ENCODE measurements at places on chromosomes 12 and 14.

GRCh38 chr14:68157971-68158371 lies 338.4 kb downstream of the RAD51B start:
- no peak for DNase-seq

DNA sequence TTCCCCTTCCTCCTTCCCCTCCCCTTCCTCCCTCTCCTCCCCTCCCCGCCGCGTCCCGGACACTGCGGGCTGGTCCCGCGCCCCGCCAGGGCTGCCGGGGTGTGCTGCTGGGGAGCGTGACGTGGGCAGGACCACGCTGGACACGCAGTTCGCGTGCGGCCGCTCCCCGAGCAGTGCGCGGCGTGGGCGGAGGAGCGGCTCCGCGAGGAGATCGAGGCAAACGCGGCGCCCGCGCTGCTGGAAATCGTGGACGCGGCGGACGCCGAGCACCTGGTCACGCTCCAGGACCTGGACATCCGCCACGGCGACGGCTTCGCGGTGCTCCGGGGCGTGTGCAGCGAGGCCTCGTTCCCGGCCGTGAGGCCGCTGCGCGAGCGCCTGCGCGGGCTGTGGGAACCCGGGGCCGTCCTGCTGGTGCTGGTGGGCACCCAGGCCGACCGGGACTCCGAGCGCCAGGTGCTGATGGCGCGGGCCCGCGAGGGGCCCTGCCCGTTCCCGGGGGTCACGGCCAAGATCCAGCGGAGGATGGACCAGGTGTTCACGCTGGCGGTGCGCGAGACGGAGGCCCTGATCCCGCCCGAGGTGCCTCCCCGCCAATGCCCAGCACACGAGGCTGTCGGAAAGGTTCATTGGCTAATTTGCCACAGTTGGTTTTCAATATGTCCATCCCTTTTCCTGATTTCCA lies 84.3 kb downstream of the TNFAIP2 start:
- no peak for DNase-seq

GRCh38 chr14:26599291-26599690 lies 1.5 kb upstream of the NOVA1 start:
- no peak for DNase-seq

DNA sequence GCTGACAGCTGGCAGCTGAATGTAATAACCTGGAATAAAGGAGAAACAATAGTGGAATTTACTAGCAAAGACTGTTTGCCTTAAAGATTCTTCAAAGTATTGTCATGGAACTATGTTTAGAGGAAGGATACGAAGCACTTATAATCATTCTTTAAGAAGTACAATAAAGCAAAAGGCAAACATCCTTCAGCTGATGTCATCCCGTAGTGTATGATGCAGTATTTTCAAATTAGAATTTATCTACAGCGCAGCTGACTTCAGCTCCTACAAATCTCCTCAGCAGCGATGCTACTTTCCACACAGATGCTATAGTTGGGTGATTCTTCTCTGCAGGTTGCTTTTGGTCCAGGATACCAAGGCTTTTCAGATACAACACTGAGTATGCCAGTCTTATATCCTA lies 31.5 kb downstream of the CLEC1A start:
- no peak for DNase-seq

DNA sequence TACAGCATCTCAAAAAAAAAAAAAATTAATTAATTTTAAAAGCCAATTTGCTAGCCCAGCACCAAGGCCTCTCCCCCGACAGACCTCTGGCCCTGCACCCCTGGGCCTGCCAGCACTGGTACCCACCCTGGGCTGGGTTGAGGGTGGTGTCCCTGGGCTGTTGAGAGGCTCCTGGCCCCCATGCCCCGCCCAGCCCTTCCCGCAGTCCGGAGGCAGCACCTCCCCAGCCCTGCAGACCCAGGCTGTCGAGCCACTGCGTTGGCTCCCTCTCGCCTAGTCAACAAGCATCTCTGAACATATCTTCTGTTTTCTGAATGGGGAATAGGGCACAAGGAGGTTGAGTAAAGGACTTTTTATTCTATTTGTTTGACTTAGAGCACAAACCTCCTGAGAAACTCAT lies 87.1 kb downstream of the FBXL14 start:
- no peak for DNase-seq

GRCh38 chr12:124786061-124786964 lies 77.4 kb downstream of the SCARB1 start:
- no peak for DNase-seq

GRCh38 chr14:25756876-25757275 lies 706.9 kb upstream of the STXBP6 start:
- DNase-seq: no peak

DNA sequence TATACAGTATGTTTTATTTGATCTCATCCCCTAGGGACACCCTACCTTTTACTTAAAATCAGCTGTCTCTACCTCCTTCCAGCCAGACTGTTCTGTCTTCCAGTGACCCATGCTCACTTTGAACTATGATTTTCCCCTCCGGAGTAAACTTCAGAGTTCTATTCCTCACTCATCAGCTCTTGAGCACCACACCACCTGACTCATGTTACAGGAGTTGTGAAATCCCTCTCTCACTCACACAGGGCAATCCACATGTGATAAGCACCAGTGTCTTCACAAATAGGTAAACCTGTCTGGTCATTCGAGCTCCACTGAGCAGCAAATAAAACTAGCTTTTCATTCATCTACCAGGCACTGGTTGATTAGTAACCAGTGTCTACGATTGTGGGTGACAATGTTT lies 177.3 kb upstream of the BMP4 start:
- no peak for DNase-seq

GRCh38 chr14:56959869-56960268 lies 149.6 kb upstream of the OTX2 start:
- no peak for DNase-seq

GRCh38 chr14:69059658-69060623 lies 80.8 kb upstream of the ACTN1 start:
- DNase-seq: no peak

Measured in CD4-positive, alpha-beta T cell treated with Interleukin-6 for 4 hours (primary cell).